Left forelimb (tissue), 1 donor: ENCODE measurements at places on chromosomes 16 and 17.

DNA sequence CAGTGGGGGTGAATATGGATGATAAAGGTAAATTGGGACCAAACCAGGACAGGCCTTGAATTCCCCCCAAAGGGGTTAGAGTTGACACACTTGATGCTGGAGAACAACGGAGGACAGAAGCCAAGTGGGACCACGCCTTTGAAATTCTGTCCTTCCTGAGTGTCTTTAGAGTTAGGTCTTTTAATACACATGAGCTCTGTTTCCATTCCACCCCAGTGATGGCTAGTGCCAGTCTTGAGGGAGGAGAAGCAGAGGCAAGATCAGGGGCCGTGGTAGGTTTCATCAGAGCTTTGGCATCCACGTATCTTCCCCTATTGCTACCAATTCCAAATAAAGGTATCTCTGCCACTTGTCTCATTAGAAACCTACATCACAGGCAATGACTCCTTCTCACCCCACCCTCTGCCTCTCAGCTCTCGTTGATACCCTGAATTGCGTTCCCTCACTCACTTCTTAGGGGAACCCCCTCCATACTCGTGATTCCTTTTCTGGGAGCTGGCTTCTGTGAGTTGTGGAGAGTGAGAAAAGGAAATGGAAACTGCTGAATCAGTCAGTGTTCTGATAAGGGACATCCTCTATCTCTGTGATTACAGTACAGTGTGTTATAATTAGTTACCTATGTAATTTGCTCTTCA is 2.4 kb upstream of the CCL3L1 start:
- no peak for DNase-seq

GRCh38 chr16:57791893-57792461 is 10.3 kb downstream of the KIFC3 start:
- no peak for DNase-seq

DNA sequence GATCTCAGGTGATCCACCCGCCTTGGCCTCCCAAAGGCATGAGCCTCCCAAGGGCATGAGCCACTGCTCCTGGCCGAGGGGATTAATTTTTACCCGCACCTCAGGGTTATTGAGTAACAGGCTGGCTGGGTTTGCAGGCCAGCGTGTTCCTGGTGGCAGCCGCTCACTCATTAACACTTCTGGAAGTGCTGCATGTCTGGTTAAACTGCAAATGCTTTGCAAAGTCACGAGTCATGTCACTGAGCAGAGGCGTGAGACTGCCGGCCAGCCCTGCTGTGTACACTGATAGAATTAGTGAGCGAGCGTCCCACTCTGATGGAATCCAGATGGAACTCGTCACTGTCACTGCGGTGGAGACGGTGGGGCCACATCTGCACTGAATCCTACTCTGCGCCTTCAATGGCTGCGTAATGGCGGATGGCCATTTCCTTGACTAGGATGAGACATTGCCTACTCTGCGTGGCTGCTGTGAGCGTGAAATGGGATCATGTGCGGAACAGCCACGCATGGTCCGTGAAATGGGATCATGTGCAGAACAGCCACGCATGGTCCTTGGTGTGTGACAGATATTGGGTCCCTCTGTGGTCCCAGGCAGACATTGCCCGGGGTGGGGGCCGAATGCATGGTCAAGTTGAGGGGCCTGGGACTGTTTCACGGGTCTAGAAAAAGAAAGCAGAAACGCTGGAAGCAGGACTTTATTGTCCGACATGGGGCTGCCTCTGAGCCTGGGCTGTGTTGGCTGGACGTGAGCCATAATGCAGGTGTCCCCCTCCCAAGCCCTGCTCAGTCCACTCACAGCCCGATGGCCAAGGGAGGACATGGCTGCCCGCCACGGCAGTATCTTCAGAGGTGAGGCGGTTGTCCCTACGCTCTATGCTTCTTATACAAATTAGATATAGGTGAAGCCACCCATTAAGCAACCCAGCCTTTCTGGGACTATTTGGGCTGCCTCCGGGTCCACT is 740 bp upstream of the SLC5A10 start:
- no peak for DNase-seq

- DNase-seq: no peak
Measured at GRCh38 chr17:57455063-57455914, 199.0 kb downstream of the MSI2 start.

DNA sequence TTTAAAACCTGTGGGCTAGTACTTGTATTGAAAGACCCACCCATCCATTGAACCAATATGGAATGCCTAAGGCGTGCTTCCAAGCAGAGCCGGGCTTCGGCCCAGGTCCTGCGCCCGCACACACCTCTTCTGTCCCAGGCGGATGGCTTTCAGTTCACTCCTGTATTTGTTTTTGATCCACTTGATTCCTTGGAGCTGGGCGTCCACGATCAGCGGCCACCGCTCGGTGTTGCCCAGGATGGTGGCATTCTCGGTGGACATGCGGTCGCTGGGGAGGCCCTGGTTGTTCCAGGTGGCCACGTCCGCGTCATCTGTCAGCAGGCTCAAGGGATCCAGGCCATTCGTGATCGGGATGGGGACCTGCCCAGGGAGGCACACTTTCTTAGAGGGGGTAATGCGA is 75.9 kb downstream of the PGS1 start:
- DNase-seq: no peak

- no peak for DNase-seq
Measured at GRCh38 chr17:73467651-73468050, 155.8 kb upstream of the CDC42EP4 start.

DNA sequence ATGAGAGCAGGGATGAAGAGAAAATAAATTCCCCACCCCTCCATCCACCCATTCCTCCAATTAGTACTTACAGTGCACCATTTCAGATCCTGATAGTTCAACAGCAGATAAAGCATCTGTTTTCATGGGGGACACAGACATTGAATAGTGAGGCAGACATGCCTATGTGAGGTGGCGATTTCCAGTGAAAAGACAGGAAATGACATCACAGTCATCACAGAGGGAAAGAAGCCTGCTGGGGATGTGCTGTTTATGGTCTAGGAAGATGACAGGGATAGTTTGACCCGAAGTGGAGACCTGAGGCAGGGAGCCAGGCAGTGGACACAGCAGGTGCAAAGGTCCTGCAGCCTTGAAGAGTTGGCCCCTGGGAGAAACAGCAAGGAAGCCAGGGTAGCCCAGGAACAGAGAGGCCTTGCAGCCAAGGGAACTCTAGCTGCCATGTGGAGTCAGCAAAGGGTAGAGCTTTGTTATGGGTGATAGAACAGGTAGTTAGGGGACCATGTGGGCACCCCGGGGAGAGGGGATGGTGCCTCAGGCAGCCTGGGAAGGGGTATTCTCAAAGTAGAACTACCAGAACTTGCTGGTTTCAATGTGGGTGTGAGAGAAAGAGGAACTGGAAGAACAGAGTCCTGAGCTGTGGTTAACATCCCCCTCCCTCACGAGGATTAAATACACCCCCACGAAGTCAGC is 256.6 kb downstream of the CPPED1 start:
- DNase-seq: no peak

DNA sequence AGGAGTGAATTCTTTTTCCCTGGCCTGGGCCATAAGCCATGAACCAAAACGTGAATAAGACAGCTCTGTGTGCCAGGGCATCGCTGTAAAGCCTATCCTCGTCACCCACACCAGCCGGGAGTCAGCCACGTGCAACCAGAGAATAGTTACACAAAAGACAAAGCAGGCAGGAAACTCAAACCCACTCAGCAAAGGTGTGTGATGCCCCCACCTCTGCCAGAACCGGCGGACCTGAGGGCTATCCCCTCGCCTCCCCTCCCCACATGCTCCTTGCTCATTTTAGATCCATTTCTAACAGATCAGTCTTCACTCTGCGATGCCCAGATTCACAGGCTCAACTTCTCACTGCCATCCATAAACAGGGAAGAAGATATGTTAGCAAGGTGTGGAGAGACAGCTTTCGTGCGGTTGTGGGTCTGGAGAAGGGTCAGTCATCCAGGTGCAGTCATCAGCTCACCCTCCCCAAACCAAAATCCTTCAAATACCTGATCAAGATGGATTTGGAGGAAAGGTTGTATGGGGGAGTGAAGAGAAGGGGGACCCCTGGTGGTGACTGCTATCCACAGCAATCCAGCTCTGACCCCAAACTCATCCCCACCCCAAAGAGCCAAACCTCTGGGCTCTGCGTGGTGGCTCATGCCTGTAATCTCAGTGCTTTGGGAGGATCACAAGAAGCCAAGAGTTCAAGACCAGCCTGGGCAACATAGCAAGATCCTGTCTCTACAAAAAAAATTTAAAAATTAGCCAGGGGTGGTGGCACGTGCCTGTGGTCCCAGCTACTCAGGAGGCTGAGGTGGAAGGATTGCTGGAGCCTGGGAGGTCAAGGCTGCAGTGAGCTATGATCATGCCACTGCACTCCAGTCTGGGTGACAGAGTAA is 219.2 kb downstream of the C16orf78 start:
- DNase-seq: peak; percentile 68

- no peak for DNase-seq
Measured at GRCh38 chr16:81627729-81628244, 151.3 kb upstream of the PLCG2 start.
